ENCODE measurements at places on chromosomes 12 and 14. TPM values are rescaled to one million over a fixed set of nuclear protein-coding genes. Genes with fewer than 3 reads are reported as not detected.

DNA sequence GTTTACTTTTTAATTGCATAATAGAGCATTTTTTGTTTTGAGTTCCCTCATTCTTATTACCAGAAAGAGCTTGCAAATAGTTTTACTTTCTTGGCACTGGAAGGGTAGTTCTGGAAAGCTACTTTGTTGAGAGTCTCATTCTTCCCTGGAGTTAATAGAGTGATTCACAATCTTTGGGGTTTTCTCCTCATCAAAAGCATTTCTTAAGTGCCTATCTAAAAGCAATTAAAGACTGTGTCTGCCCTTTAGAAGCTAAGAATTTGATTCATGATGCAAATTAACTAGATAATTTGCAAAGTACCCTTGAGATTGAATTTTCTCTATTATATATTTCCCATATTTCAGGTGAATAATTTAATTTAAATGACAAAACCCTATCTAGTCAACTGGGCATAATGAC lies 8.1 kb upstream of the BMAL2 start:
- no peak for DNase-seq

GRCh38 chr14:100755649-100756048 lies 29.0 kb downstream of the DLK1 start:
- no peak for DNase-seq

GRCh38 chr14:94702629-94703028 lies 67.3 kb downstream of the GSC start:
- no peak for DNase-seq

- DNase-seq: no peak
These were observed 291.4 kb upstream of the OR4E1 start for GRCh38 chr14:21965042-21965441.

GRCh38 chr12:19529951-19530636 lies 90.8 kb downstream of the AEBP2 start:
- no peak for DNase-seq

- no peak for DNase-seq
These were observed 6.4 kb upstream of the CCDC60 start for GRCh38 chr12:119328111-119328510.

- no peak for DNase-seq
These were observed 55.9 kb downstream of the SOX5 start for GRCh38 chr12:23893611-23894010.

- no peak for DNase-seq
These were observed 37.0 kb upstream of the TMX1 start for GRCh38 chr14:51202914-51203665.

DNA sequence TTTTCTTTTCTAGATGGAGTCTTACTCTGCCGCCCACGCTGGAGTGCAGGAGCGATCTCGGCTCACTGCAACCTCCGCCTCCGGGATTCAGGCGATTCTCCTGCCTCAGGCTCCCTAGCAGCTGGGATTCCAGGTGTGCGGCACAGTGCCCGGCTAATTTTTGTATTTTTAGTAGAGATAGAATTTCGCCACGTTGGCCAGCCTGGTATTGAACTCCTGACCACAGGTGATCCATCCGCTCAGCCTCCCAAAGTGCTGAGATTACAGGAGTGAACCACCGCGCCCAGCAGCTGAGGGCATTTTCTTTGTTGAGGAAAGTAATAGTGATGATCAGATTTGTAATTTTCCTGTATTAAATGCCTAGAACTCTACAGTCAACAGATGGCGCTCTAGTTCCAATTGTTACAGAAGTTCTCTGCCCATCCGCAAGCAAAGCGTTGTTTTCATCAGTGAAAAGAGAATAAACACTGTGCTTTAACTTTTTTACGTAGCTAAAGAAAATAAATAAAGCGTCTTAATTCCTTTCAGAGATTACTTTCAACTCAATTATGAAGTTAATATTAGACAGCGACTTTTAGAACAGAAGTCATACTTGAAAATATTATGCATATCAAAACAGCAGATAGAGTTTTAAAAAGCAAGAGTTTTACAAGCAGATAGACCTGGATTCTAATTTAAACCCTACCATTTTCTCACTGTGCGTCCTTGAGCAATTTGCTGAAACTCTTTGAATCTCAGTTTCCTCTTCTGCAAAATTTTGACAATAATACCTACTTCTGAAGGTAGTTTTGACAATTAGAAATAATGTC lies 335.1 kb downstream of the DUSP6 start:
- DNase-seq: no peak

DNA sequence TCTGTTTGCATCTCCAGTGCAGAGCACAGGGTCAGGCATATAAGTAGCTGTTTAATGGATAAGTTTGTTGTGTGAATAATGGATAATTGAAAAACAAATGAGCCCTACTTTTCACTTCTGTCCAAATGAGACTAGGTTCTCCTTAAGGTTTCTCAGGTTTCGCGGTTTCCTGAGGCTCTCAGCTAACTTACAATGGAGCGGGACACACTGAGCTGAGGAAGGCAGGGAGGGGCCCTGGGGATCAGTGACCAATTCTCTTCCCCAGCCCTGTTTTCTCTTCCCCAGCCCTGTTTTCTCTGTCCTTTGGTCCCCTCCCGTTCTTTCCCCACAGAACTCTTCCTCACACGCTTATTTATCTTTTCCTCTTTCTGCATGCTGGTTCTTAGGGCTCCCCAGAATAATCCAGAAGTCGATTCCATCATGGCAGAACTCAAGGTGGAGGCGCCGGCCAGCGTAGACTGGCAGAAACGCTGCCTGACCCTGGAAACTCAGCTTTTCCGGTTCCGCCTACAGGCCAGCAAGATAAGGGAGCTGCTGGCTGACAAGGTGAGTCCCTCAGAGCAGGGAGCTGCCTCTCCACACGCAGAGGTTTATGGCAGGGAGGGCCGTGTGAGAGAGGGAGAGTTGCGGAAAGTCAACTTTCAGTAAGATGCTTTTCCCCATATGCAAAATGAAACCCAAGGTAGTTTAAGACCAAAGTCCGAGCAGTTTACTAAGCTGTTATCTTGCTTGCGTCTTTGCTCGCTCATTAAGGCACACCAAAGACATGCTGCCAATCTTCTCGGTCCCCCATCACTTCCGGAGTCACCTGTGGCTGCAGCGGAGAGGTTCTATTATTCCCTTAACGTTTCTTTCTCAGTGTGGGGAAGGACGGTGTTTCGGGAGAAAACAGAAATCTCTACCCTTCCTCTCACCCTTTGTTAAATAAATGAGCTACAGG lies 8.6 kb downstream of the PLEKHH1 start:
- no peak for DNase-seq

DNA sequence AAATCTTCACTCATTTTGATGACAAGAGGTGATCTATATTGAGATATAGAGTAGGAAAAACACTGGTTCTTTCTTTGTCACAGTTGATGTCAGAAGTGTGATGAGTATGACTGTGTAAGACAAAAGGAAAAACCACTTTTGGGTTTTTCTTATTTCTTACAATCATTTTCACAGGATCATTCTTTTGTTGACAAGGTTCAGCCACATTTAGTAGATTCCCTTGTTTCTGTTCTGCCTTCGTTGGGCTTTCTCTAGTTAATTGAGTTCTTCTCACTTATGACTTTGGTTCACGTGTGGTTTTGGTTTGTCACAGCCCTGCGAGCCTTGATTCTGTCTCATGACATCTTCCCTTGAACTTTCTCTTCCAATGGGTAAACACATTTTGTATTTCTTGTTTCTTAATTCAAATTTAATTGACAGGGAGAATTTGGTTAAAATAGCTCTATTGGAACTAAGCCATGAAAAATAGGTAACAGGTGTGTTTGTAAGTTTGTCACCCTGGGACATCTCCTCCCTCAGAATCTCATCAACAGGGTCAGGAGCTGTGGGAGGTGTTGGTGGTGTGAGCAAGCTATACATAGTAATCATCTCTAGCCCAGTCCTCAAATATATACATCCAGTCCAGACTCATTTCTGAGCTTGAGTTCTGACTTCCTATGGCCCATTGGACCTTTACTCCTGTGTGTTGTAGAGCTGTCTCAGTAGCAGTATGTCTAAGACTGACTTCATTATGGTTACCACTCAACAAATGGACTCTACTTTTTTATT lies 255.3 kb downstream of the BMP4 start:
- no peak for DNase-seq

DNA sequence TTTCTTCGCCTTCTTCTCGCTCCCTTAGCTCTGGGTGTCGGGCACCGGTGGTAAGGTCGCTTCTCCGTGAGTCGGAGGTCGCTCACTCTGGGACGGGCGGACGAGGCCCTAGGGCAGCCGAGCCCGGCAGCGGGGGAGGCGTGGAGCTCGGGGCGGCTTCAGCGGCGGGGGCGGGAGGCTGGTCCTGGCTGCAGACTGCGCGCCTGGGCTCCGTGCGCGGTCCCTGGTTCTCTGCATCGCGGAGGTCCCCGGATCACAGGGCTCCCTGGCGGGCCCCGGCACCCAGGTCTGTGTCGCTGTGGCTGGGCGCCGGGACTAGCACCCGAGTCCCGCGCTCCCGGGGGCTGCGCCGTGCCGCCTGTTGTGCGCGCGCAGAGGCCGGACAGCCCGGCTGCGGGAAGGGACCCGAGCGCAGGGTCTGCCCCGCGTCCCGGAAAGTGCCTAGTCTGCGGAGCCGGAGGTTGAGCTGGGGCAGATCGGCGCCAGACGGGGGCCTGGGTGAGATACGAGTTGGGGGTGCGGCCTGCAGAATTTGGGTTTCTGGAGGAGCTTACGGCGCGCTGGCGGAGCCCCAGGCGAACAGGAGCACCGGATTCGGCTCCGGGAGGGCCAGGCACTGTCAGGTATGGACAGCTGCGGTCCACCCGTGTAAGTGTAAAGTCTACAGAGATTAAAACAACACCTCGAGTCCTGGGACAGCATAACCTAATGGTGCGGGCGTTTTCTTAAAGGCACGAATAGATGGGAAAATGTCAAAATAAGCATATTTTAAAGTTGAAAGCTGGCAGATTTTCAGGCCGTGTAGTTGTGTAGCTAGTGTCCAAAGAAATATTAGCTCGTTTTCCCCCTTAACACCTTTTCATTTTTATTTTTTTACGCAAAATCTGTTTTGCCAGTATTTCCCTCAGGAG lies 713 bp downstream of the FRMD6 start:
- DNase-seq: no peak

- DNase-seq: no peak
These were observed 318.7 kb downstream of the TMEM121 start for GRCh38 chr14:105844810-105845724.

DNA sequence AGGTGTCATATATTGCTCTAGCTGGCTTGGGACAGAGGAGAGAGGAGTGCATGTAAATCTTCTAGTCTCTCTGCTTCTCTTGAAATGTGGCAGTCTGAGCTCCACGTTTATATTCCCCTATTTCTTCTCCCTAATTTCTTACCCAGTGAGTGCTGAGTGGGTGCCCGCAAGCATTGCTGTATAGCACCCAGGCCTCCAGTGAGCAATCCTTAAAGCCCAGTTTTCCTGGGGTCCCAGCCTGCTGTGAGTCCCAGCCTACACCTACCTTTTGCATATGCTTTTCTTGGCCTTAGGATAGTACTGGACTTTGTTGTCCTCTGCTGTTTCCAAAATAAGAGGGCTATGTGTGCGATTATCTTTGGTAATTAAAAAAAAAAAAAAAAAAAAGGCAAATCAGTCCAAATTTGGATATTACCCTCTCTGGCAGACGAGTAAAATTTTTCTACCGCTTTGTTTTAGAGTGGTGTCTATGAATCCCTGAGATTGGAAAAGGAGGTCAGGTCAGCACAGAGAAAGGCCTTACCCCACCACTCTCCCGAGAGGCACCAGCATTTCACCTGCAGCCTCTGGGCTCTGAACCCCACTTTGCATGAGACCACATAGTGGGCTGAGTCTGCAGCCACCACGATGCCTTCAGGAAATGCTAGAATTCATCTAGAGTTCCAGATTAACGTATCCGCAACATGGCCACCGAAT lies 1.1 kb downstream of the MGST1 start:
- DNase-seq: no peak

- no peak for DNase-seq
These were observed 80.6 kb downstream of the TSPAN9 start for GRCh38 chr12:3157581-3158323.

GRCh38 chr12:46933947-46934346 lies 108.2 kb upstream of the SLC38A4 start:
- DNase-seq: no peak

DNA sequence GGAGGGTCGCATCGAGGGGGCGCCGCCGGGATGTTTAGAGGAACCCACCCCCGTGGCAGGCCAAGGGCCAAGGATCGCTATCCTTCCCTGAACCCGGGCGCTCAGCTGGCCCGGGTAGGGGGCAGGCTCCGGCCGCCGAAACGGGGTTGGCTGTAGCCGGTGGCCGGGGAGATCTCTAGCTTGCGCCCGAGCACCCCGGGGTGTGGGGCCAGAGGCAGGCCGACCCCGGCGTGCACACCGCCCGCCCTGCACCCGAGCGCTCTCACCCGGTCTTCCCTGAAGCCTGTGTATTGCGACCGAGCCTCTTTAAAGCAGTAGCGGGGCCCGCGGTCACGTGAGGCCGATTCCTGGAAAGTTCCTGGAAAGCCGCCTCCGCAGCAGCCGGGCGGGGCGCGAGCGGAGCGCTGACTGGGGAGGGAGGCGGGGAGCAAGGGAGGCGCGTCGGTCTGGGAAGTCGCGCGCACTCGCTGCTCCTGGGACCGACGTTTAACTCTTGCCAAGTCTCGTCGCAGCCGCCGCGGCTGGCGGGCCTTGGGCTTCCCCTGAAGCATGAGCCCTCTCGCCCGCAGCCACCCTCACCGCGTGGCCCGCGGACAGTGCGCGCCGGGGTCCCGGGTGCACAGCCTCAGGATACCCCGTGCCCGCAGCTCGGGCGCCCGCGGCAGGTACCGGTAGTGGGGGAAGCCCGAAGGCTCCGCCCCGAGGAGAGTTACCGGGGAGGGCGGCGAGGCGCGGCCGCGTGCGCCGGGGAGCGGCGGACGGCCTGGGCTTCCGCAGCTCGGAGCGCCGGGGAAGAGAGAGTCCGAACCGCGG lies 1.7 kb upstream of the SOCS2 start:
- DNase-seq: peak; percentile 98

- DNase-seq: no peak
These were observed 67.6 kb downstream of the AACS start for GRCh38 chr12:125132698-125133400.

DNA sequence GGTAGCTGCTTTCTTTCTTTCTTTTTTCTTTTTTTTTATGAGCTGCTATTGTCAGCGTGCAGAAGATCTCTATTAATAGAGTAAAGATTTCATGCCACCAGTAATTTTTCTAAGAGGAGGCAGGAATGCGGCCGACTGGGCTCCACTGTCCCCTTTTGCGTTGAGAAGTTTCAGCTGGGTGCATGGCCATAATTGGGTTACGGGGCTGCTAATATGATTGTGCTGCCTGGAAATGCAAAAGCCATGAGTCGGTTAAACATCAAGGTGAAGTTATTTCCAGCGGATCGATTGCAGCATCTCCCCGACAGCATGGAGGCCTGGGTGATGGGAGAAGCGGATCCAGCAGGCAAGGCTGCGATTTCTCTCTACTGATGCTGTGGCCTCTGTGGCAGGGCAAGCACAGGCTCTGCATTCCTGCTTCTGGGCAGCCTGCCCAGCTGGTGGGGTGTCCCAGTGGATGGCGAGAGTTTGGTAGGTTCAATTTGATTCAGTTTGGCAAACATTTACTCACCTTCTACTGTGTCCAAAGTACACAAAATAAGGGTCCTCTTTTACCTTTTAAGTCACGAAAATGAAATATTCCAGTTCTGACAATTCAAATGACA lies 54.4 kb upstream of the PRMT8 start:
- no peak for DNase-seq

DLK1 gene
- 8.6 TPM for total RNA-seq

CEP170B gene
- 17.9 TPM for total RNA-seq

AKAP6 gene
- total RNA-seq: 3.9 TPM

RND1 gene
- 3.9 TPM for total RNA-seq

DHH gene
- total RNA-seq: 1.5 TPM

GPR162 gene
- 3.2 TPM for total RNA-seq

ALX1 gene
- total RNA-seq: 2.0 TPM

FAM90A1 gene
- total RNA-seq: not detected

EIF2S3B gene
- 1.2 TPM for total RNA-seq

E2F7 gene
- 2.2 TPM for total RNA-seq

TAS2R9 gene
- total RNA-seq: not detected

AKAP3 gene
- total RNA-seq: not detected

SLC38A4 gene
- not detected for total RNA-seq

SMIM41 gene
- 1.5 TPM for total RNA-seq

TUNAR gene
- total RNA-seq: not detected

Data from vagina (tissue), 2 donors.